T-helper 22 cell (primary cell): ENCODE measurements at places on chromosomes 13 and 19.

DNA sequence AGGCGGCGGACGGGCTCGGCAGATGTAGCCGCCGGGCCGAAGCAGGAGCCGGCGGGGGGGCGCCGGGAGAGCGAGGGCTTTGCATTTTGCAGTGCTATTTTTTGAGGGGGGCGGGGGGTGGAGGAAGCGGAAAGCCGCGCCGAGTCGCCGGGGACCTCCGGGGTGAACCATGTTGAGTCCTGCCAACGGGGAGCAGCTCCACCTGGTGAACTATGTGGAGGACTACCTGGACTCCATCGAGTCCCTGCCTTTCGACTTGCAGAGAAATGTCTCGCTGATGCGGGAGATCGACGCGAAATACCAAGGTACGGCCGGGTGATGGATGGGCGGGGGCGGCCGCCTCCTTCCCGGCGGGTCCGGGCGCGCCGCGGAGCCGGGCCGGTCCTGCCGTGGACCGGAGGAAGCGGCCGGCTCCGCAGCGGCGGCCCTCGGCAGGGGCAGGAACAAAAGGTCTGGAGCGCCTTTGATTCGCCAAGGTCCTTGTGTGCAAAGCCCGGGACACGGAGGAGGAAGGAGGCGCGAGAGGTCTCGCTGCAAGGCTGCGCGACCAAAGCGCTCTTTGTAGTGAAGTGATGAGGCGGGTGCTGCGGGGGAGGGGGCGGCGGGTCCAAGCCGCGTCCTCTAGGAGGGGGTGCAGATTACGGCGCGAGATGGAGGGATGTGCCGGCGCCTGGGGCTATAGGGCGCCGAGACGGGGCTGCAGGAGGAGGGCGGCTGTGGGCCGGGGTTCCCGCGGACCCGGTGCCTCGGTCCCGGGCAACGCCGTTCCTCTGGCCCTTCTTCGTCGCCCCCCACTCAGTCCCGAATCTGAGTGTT lies 689 bp downstream of the ING1 start:
- peak; percentile 67 for DNase-seq

DNA sequence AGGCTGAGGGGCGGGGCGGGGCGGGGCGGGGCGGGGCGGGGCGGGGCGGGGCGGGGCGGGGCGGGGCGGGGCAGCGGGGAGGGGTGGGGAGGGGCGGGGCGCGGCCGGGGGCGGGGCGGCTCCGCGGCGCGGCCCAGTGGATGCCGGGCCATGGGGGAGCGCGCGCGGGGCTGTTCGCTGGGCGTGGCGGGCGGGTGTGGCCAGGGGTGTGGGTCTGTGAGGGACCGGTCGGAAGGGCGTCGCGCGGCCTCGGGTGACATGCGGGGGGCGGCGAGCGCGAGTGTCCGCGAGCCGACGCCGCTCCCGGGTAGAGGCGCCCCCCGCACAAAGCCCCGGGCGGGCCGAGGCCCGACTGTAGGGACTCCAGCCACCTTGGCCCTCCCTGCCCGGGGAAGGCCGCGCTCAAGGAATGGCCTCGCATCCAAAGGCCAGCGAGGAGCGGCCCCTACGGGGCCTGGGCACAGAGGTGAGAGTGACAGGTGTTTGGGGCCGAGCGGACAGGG lies at the start of gene ZFP28:
Gene ZFP28, plus strand, starts transcription at position 188 of the 503 bp plus-strand sequence. Its CDS starts 71 bp downstream, at position 259.
- DNase-seq, result no peak

- no peak for DNase-seq
Observed at GRCh38 chr13:52395704-52396103, 10.3 kb downstream of the THSD1 start.

- no peak for DNase-seq
Observed at GRCh38 chr19:47058621-47059022, 10.2 kb upstream of the TMEM160 start.

DNA sequence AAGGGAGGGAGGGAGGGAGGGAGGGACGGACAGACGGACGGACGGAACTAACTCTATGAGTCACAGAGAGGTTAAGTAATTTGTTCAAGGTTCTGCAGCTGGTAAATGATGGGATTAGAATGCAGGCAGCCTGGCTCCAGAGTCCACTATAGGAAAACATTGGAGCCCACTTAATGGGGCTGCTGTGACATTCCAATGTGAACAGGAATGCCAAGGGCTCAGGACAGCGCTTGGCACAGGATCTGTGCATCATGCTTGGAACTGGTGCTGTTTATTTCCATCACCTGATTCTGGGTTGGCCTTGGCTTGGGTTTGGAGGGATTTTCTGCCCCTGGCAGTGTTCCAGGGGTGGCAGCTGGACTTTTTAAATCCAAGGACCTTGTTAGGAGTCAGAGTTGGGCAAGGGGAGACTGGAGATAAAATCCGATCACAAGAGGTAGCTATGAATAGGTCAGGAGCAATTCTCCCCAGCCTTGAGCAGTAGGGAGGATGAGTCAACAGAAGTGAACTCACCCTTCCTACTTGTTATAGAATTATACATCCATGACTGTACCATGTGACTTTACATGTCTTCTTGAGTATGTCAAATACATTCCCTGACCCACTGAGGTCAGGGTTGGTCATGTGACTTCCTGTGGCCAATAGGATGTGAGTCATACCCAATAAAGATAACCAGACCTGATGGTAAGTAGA lies 7.8 kb upstream of the HIF3A start:
- DNase-seq, result no peak
